Right renal cortex interstitium (tissue), 3 donors: ENCODE measurements at places on chromosomes 13 and 19. TPM values are rescaled to one million over a fixed set of nuclear protein-coding genes. Genes with fewer than 3 reads are reported as not detected.
A peak's percentile ranks its signal among the peaks of the same experiment; 100 is the strongest.

DNA sequence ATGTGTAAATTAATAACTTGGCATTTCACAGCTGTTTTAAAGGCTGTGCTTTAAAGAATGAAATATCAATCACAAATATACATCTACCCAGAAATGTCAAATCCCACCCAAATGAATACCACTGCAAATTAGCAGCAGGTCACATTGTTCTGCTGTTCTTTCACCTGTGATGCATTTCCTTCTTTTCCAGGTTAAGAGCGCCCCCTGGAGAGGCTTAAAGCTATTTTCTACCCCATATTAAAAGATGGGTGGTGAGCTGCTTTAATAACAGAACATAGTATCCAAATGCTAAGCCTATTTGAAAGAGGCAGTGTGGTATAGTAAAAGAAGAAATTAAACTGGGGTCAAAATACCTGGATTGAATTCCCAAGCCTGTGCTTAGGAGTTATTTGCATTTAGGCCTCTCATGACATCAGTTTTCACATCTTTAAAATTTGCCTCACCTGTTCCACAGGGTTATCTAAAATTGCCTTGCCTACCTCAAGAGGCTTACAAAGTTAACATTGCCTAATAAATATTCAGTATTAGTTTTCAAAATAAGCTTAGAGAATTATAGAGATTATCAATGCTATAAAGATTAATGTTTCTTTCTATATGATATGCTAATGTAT is 396.9 kb upstream of the SLITRK5 start:
- peak; percentile 32 for DNase-seq

DNA sequence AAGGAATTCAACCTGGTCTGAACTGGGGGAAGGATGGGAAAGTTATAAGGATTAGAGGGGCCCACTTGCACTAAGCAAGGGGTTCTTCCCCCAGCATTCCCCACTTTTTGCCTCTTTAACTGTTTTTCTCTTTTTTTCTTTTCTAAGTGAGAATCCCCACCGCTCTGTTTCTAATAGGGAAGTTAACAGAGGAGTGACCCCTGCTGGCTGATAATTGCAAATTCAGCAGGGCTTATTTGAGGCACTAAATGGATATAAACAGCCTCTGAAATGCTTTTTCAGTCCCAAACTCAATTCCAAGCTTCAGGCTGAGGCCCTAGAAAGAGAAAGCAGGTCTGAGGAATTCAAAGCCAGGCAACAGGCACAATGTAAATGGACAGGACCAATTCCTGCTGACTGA is 38.2 kb upstream of the CEACAM21 start:
- DNase-seq, result no peak

- no peak for DNase-seq
Measured at GRCh38 chr13:59303433-59303832, 860.3 kb downstream of the DIAPH3 start.

- no peak for DNase-seq
Measured at GRCh38 chr13:79060216-79060615, 345.8 kb downstream of the RBM26 start.

- DNase-seq, result peak; percentile 45
Measured at GRCh38 chr13:109331898-109332297, 454.5 kb downstream of the IRS2 start.

GRCh38 chr13:78598966-78599644 is 4.2 kb downstream of the POU4F1 start:
- DNase-seq, result no peak

DNA sequence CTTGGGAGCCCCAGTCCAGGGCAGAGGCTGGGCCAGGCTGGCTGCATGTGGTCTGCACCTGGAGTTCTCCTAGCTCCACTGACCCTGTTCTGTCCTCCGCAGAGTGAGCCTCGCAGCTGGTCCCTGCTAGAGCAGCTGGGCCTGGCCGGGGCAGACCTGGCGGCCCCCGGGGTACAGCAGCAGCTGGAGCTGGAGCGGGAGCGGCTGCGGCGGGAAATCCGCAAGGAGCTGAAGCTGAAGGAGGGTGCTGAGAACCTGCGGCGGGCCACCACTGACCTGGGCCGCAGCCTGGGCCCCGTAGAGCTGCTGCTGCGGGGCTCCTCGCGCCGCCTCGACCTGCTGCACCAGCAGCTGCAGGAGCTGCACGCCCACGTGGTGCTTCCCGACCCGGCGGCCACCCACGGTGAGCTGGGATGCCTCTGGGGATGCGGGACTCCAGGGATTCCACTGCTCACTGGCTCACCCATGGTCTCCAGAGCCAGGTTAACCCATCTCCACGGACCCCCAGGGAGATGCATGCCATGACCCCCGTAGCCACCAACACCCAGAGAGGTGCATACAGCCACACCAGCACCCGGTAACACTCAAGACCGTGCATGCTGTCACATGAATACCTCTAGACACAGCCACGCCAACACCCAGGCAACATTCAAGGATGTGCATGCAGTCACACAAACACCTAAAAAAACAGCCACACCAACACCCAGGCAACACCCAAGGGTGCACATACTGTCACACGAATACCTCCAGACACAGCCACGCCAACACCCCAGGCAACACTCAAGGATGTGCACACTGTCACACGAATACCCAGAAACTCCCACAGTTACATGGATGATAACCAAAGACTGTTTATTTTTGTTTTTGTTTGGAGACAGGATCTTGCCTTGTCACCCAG is 8.2 kb downstream of the PKN1 start:
- no peak for DNase-seq

DNA sequence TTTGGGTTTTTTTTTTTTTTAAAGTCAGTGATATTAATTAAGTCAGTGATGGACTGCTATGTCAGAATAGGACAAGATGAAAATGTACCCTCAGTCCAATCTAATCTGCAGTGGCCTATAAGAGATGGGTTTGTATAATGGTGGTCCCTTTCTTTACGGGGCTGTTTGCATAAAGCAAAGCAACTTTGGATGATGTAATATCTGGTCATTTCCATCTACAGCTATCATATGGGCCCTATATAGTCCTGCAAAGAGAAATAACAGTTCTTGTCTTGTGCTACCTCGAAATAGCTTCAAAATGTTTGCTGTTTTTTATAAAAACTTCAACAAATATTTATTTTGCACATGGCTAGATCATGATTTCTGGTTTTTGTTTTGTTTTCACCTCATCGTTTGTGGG is 20.2 kb upstream of the POMP start:
- DNase-seq, result no peak

DNA sequence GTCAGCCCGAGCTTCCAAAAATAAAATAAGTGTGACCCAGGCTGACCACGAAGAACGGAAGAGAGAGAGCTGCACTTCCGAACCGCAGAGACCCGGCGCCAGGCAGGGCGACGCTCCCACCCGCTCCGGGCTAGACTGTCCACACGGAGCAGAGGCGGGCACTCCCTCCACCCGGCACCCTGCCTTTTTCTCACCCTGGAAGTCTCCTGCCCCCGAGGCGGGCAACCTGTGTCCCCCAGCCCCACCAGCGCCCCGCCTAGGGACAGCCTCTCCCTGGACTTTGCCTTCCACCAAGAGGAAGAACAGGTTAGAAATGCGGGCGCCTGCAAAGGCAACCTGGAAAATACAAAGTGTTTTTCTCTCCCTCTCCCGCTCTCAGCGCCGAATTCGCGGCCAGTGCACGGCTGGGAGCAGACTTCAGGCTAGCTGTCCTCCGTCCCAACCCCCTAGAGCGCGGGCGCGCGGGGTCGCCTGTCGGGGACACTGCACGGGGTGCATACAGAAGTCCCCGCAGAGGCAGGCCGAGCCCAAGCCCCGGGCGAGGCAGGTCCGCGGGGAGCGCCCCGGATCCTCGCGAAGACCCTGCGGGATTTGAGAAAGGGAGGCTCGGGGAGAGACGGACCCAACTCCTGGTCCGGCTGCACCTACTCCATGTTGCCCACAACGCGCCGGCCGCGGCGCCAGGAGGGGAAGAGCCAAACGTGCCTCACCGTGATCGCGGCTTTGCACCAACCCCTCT is 845 bp downstream of the SPRY2 start:
- no peak for DNase-seq

SBK2 gene
- 0.51 TPM for polyA plus RNA-seq

- DNase-seq, result no peak
Measured at GRCh38 chr19:46852830-46853229, 2.2 kb upstream of the AP2S1 start.

IGFL1 gene
- polyA plus RNA-seq, result not detected

GNG7 gene
- 4.9 TPM for polyA plus RNA-seq

GRCh38 chr13:106882246-106882645 is 314.3 kb upstream of the ARGLU1 start:
- DNase-seq, result no peak

DNA sequence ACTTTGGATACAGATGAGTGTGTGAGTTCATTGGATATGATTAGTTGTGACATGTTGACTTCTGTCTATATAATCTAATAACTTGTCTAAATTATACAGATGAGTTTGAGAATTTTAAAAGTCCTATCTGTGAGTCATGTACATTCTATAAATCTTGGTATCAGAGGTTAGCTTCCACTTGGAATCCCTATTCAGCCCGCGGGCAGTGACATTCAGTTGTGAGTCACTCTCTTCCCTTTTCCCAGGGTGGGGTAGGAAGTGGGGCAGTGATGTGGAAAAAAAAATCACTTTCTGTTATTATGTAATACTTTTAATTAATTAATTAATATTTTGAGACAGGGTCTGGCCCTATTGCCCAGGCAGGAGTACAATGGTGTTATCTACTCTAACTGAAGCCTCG is 33.0 kb upstream of the ZNF808 start:
- DNase-seq, result no peak

- no peak for DNase-seq
Measured at GRCh38 chr19:12985049-12985776, 10.1 kb upstream of the NFIX start.

GRCh38 chr19:40923934-40924391 is 41.9 kb upstream of the CYP2A7 start:
- DNase-seq, result no peak

DNA sequence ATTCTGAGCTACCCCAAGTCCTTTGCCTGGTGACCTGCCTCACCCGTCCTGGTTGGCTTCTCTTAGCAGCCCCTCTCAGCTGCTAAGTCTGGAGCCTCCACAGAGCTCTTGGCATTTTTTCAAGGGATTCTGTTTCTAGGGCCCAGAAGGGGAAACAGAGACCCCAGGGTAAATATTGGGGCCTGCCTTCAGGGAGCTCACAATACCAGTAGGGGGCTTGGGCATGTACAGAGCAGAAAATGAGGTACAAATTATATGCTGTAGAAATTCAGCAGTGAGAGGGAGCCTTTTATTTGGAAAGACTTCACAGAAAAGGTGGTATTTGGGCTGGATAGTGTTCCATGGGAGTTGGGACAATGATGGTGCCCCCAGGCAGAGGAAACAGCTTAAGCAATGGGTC is 3.7 kb downstream of the SAMD4B start:
- DNase-seq, result no peak

ADGRE2 gene
- polyA plus RNA-seq, result 0.40 TPM

ALKBH7 gene
- 34.5 TPM for polyA plus RNA-seq

DNA sequence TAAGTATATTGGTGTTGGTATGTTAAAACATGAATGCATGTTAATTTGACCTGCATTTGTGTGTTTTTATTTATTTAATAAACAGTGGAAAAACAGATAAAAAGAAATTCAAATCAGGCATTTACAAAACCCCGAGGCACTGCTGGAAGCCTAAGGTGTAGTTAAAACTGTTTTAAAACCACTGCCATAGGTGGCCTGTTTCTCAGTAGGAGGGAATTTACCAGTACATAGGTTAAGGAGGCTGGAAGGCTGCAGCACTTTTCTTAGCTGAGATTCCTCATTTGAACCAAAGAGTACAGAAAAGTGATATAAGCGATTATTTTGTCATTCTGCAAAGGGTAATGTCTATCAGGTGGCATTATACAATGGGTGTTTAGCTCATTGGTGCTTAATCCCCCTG is 99.6 kb downstream of the PAN3 start:
- no peak for DNase-seq

- DNase-seq, result no peak
Measured at GRCh38 chr19:45608948-45609347, 6.9 kb upstream of the GPR4 start.

GRCh38 chr13:51222686-51223559 is 725 bp downstream of the FAM124A start:
- DNase-seq, result no peak

SPACA7 gene
- not detected for polyA plus RNA-seq

TTC9B gene
- not detected for polyA plus RNA-seq

PBX4 gene
- polyA plus RNA-seq, result 1.8 TPM

CBARP gene
- polyA plus RNA-seq, result 0.78 TPM

ZNF615 gene
- 19.6 TPM for polyA plus RNA-seq

RB1 gene
- polyA plus RNA-seq, result 48.3 TPM

ZNF154 gene
- polyA plus RNA-seq, result 27.4 TPM

DNA sequence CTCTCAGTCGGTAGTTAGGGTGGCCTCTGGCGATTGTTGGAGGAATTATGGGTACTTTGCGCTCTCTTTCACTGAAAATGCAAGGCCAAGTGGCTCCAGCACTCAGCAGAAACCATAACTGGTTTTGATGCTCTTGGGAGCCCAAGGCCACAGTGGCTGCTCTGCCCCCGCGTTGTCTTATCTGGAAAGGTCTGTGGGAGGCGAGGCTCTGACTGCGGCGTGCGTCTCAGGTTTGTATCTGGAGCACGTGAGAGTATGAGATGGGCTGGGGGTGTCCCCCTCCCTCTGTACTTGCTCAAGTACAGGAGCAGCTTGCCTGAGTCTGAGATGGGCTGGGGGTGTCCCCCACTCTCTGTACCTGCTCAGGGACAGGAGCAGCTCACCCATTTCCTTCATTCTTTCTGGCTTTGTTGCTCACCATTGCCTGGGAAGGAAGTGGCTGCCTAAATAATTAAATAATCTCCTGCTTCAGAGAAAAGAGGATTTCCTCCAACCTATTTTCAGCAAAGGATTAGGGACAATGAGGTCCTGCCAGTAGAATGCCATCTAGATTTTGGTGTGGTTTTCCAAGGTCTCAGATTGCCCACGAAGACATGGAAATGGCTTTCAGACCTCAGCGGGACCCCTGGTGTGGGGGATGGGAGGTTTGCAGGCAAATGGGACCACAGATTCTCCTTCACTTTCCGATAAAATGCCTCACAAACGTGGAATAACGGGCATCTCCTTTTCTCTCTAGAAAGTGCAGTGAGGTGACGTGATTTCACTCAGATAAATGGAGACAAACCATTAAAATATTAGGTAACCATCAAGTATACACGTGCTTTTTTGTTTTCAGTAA is 14.7 kb downstream of the ATP11A start:
- DNase-seq, result no peak

DNA sequence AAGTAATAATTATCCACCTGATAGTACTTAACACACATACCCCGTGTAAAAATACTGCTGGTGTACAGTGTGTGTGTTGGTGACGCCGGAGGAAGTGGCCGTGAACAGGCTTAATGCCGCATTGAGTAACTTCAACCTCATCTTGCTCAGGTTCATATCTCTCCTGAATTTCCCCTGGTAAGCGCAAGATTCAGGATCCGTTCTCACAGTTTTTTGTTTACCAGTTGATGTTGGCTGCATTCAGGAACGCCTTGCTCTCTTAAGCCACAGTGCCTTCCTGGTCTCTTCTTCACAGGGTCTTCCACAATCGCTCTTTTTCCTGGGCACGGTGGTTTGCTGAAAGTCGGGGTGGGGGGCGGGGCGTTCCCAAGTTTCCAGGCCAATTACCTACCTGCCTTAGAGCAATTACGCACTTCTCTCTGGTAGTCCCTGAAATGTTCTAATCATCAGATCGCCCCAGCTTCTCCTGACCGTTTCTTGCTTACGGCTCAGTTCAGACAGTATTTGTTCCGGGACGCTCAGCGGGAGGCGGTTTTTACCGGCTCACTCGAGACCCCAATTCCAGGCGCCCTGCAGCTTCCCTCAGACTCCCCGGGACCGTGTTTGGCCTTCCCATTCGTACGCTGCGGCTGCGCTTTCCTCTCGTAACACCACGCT is 706 bp upstream of the DNAJC3 start:
- peak; percentile 36 for DNase-seq

PDS5B gene
- 74.3 TPM for polyA plus RNA-seq

- no peak for DNase-seq
Measured at GRCh38 chr19:56423276-56423984, 19.3 kb downstream of the ZNF583 start.

GRCh38 chr13:91168386-91168711 is 179.1 kb upstream of the MIR17HG start:
- no peak for DNase-seq
